ENCODE measurements at places on chromosomes 6 and 20.

GRCh38 chr20:36542516-36543183 lies 1.3 kb downstream of the MYL9 start:
- DNase-seq, result no peak

GRCh38 chr6:42745083-42745639 lies 742 bp downstream of the TBCC start:
- no peak for DNase-seq

DNA sequence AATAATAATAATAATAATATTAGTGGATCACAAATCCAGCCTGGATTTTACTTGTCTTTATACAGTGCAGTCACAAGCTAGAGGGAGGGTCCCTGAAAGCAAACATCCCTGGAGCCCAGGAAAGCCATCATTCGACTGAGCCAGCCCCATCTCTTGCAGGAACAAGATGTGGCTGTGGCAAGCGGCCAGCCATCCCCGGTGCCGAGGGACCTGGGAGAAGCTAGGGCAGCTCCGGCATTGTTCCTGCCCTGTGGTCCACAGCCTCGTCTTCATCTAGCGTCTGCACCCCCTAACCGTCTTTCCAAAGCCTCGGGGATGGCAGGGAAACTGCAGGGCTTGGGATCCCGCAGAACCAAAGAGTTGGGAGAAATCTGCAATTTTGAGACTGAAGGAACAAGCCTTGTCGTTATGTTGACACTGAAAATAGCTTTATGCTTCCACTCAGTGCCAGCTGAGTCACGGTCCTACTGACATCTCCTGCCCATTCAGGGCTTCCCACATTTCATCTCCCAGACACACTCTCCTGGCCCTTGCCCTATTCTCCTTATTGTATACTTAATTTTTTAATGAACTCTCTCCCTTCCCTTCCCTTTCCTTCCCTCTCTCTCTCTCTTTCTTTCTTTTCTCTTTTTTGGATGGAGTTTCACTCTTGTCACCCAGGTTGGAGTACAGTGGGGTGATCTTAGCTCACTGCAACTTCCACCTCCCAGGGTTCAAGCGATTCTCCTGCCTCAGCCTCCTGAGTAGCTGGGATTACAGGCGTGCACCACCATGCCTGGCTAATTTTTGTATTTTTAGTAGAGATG lies 62.5 kb upstream of the ZNFX1 start:
- no peak for DNase-seq

DNA sequence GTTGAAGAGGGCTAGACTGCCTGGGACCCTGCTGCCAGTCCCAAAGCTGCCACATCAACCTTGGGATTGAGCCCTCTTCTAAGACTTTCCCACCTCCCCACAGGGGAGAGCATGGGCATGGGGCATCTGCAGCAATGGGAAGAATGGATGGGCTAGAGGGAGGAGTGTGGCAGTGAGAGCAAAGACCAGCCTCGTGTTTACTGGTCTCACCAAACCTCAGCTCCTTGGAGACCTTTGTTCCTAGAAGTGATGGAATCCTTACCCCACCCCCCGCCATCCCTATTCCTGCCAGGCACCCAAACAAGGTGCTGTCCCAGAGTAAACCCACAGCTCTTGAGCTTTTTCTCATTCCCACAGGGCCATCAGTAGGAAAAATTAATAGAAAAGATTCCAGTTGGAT lies 20.0 kb upstream of the ARMC12 start:
- no peak for DNase-seq

GRCh38 chr6:26021350-26022131 lies 58.9 kb downstream of the TRIM38 start:
- DNase-seq, result peak; percentile 63

DNA sequence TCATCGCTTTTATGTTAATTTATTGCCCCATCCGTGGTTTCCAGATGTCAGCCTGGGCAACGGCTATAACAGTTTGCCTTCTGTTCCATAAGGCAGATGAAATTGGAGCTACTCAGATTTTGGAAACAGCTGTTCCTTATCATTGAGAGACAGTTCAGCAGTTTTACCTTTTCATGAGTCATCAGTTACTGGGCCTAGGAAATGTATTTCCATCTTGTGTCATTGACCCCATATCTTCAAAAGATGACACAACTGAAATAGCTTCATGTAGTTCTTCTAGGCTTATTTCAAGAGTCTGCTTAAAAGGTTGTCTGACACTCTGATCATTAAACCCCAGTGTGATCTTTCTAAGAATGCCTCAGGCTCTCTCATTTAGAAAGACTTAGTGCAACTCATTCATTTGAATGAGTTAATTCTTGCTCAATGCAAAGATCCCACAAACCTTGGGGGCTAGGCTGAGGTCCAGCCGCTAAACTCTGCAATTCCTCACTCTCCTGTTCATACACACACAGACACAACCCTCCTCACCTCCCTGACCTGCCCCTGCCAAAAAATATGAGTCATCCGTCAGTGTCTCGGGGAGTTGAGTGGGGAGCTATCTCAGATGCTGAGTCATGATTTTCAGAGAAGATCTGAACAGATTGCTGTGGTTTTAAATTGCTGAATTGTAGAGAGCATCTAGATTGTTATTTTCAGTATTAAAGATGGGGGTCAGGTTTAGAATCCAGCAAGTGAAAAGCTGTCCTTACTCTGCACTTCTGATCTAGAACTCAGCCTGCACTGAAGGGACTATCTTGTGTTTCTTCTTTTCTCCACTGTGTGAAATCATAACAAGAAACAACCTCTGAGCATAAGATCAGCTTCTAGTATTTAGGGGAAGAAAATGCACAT lies 61.8 kb downstream of the RPP40 start:
- DNase-seq, result no peak

- DNase-seq, result no peak
These were observed 387.0 kb upstream of the CHD6 start for GRCh38 chr20:42005211-42005610.

- no peak for DNase-seq
These were observed 6.4 kb downstream of the FAM83D start for GRCh38 chr20:38932457-38933120.

- DNase-seq, result no peak
These were observed 510.2 kb upstream of the SULF2 start for GRCh38 chr20:48295445-48295903.

GRCh38 chr6:57085471-57085870 lies 4.5 kb upstream of the ZNF451 start:
- DNase-seq, result no peak

Measured in activated naive CD4-positive, alpha-beta T cell (primary cell).